T-helper 1 cell (primary cell): ENCODE measurements at places on chromosomes 5 and 9.
A peak's percentile ranks its signal among the peaks of the same experiment; 100 is the strongest.

DNA sequence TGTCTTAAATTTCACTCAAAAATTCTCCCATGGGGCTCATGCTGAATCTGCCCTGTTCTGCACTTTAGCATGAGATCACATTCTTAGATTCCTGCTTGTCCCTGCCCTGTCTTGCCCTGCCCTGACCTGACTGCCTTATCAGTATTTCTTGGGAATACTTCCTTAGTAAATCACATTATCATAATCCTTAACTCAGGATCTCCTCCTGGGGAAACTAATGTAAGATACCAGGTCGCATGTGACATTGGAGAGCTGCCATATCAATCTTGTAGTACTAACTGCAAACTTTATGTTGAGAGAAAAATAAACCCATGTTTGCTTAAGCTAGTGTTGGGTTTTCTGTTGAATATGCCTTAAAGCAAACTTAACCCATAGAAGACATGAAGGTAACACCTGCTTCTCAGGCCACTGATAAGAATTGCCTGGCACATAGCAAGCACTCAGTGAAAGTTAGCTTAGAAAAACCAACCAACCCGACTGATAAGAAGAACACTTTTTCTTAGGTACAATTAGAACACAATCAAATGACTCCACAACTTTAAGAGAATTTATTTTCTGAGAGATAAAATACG lies 53.3 kb downstream of the IL33 start:
- DNase-seq, result no peak

DNA sequence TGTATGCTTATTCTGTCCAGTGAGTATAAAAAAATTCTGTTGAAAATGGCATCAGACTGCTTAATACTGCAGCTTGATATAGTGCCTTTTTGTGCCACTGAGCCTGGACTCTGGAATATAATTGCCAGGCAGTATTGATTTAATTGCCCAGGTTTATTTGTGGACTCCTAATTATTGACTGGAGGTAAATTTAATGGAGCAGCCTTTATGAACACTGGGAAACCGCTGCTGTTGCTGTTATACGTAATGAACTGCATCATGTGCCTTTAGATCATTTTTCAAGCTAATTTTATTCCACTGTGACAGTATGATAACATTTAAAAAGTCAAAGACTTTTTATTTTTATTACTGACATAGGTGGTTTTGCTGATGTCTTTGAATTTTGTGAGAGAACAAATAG lies 90.2 kb upstream of the SH3GL2 start:
- DNase-seq, result no peak

DNA sequence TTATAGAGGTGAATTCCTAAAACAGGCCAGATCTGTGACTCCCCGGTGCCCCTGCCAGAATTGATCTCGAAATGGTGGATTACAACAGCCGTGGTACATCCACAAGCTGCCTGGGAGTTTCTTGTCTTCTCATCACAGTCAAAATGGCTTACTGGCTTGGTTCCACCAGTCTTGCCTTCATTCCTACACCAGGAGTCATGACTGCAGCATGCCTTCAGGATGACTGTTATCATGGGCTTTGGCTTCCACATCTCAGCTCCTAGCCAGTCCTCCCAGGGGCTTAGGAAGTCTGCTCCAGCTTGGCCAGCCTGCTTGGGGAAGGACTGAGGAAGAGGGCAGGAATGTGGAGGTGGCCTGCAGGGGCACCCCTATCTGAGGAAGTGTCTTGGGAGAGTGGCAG lies 132.9 kb upstream of the NR3C1 start:
- DNase-seq, result no peak

- DNase-seq, result peak; percentile 16
These were observed 352.3 kb downstream of the SLCO4C1 start for GRCh38 chr5:101943784-101944183.

DNA sequence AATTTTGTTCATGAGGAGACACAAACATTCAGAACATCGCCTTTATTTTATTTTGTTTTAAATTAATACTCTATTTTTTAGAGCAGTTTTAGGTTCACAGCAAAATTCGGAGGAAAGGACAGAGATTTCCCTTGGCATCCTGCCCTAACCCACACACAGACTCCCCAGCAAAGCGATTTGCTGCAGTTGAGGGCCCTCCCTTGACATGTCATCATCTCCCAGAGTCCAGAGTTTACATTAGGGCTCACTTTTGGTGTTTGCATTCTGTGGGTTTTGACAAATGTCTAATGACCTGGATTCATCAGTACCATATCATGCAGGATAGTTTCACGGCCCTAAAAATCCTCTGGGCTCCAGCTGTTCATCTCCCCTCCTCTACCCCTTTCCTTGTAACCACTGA lies 33.6 kb upstream of the COL5A1 start:
- no peak for DNase-seq

DNA sequence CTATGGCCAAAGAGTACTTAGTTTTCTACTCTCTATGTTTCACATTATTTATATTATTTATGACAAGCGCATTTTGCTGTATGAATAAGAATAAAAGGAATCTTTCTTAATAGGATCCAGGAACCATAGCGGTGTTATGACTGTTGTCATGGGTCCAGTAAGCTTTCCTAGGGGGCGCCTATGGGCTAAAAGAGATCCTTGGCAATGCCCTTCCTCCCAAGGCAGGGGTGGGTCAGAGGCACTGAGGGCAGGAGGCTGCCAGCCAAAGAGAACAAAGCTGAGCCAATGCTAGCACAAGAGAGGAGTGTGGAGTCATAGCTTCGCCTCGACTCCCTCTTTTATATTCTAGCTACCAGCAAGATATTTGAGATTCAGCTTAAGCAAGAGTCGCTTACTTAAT lies 98.4 kb upstream of the GNAQ start:
- no peak for DNase-seq
